ENCODE measurements at places on chromosomes 16 and 17.

DNA sequence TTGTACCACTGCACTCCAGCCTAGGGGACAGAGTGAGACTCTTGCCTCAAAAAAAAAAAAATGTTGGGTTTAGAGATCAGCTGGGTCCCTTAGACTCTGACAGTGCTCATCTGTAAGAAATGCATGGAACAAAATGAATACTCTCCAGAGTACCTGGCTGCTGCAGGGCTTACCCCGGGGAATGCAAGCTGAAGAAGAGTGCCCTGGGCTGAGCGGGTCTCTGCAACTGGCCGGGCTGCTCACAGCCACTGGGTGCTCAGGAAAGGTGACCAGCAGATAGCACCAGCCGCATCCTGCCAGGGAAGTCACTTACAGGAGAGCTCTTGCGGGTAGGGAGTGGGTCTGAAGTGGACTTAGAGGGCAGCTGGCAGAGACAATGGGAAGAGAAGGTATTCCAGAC lies 82.1 kb downstream of the GAS7 start:
- no peak for DNase-seq

- DNase-seq, result no peak
These were observed 60.1 kb upstream of the TMEM132E start for GRCh38 chr17:34519282-34519681.

DNA sequence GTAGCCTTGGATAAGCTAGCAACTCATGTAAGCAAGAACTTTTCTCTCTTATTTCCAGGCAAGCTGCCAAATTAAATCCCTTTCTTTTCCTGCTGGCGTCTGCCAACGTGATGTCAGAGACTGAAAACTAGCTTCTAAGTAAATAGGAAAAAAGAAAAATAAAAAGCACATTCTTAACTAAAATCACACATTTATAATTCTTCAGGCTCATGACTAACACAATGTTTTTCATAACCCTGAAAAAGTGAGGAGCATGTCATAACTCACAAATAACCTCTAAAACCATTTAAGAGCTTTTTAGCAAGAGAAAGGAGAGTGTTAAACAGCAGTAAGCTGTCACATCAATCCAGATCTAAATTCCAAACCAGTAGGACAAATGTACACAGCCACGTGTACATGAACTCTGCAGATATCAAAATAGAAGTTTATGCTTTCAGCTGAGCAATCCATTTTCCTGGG lies 110.0 kb downstream of the N4BP1 start:
- DNase-seq, result peak; percentile 20

DNA sequence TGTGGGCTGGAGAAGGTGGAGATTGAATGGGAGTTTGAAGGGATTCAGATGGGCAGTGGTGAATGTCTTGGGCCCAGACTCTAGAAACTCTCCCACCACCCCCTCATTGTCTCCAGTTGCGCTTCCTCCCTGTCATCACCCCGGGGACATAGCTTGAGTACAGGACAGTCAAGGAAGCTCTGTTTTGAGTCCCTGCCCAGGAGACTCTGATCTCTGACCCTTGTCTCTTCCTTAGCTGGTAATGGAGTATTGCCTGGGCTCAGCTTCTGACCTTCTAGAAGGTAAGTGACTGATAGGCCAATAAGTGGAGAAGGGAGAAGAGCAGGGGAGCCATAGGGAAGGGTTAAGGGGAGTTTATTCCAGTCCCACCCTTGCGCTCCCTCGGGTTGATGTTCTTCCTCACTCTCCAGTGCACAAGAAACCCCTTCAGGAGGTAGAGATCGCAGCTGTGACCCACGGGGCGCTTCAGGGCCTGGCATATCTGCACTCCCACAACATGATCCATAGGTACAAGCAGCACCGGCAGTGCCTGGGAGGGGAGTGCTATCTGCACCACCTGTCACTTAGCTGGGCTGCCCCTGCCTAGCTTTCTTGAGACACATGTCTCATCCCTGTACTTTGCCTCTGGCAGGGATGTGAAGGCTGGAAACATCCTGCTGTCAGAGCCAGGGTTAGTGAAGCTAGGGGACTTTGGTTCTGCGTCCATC lies 5.0 kb downstream of the TAOK2 start:
- DNase-seq, result no peak

GRCh38 chr17:4492721-4493561 lies 5.7 kb upstream of the SPNS2 start:
- DNase-seq, result peak; percentile 24

All from NCI-H2081 (cell line).